ENCODE measurements at places on chromosomes 16 and 17.

- DNase-seq = no peak
Measured at GRCh38 chr17:33491871-33492481, 198.9 kb upstream of the ASIC2 start.

DNA sequence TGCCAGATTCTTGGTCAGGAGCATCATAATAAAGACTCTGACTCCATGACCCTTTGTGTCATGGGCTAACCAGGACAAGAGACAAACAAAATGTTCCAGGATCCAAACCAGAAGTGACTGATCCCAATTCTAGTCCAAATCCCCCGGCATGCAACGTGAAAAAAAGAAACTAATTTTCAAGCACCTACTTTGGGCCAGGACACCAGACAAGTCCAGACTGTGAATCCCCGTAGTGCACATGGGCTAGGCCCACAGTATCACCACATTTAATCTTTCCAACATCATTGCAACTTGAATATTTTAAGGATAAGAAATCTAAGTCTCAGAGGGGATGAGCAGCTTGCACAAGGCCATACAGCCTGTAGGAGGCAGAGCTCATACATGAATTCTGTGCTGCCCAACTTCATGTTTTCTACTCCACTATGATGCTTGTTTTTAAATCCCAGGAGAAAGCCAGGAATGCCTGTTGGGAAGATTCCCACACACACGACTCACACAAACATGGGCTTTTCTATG lies 365.7 kb downstream of the NPIPA8 start:
- DNase-seq = no peak

DNA sequence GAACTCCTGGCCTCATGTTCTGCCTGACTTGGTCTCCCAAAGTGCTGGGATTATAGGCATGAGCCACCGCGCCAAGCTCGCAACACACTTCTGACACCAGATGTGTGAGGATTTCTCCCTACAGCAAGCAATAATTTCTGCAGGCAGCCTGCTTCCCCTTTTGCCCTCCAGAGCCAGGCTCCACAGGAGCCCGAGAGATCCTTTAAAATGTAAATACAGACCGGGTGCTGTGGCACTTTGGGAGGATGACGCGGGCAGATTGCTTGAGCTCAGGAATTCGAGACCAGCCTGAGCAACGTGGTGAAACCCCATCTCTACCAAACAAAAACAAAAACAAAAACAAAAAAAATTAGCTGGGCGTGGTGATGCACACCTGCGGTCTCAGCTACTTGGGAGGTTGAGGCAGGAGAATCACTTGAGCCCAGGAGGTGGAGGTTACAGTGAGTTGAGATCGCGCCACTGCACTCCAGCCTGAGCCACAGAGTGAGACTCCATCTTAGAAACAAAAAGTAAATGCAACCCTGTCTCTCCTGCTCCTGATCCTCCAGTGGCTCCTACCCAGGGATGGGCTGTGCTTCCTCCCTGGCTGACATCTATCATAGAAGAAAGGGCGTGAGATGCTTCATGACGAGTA lies 14.7 kb downstream of the C16orf96 start:
- no peak for DNase-seq

- DNase-seq = no peak
Measured at GRCh38 chr17:57948555-57949420, 6.4 kb downstream of the CUEDC1 start.

DNA sequence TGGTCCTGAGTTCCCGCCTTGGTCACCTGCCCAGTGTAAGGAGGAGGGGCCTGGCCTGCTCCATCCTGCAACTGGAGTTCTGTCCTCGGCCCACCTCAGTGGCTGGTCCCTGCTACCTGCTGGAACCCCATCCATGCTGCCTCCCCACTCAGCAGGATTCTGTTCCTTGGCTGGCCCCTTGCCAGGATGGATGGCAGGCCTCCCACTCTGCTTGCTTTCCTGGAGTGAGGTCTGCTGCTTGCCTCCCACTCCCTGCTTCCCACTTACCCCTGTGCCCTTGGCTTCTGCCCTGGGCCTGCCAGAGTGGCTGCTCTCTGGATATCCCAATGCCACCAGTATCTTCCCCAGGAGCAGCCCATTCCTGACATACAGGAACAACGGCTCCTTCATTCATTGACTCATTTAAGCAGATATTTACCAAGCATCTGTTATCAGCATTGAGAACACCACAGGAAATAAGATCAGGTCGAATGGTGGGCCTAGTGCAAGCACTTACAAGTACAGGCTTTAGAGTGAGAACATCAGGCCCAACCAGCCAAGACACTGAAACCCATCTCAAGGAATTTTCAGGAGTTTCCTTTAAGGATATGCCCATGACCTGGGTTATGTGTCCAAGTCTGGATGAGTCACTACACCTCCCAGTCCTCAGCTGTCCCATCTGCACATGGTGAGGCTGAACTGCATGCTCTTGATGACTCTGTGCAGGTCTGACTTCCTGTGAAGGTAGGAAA lies 17.0 kb upstream of the RPRML start:
- DNase-seq = no peak

GRCh38 chr16:68229431-68230175 lies 6.3 kb downstream of the ESRP2 start:
- DNase-seq = no peak

DNA sequence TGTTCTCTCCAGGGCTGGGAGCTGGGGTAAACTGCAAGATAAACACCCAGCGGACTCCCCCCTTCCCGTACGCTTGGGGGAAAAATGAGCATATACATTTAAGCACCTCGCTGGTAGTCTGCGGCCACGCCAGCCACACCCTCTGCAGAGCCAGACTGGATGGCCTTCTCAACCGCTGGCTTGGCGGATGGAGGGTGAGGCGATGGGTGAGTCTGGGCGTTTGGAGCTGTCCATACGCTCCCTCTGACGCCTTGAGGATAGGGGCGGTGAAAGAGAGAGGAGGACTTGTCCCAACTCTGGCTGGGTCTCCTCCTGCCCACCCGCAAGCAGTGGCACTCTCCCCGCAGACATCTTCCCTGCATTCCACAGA lies 1.0 kb downstream of the ITGA3 start:
- DNase-seq = no peak

DNA sequence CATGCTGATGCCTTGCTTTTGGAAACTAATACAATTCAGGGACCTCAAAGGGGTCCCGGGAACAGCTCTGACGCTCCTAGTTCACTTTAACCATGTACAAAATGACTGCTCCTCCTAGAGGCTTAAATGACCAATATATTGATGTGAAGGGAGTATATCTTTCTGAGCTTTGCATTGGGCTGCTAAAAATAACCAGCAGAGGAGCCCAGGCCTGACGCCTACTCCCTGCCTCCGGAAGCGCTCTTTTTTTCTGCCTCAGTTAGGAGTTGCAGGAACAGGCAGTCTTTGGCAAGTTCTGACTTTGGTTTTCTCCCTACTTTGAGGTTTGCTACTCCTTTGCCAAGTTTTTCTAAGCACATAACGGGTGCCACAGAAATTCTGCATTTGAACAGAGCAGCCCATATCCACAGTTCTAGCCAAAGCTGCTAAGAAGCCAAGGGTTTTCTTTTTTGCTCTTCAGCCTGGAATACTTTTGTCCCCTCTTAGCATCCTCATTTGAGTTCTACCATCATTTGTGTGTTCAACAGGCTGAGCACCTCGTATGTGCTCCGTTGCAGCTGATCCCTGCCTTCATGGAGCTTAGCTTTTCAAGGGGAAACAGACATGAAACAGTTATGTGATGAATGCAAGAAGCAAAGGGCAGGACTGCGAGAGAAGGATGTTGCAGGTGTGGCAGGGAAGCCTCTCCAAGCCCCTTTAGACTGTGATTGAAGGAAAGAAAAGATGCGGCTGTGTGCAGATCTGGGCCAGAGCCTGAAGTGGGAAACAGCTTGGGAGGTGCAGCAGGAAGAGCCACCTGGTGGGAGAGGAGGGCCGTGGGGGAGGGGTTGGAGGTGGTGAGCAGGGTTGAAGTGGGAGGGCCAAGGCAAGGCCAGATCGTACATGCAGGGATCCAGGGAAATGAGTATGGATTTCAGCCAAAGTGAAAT lies 2.8 kb upstream of the NAGPA start:
- no peak for DNase-seq
